ENCODE measurements at places on chromosomes 3 and 15.
A peak's percentile ranks its signal among the peaks of the same experiment; 100 is the strongest.

DNA sequence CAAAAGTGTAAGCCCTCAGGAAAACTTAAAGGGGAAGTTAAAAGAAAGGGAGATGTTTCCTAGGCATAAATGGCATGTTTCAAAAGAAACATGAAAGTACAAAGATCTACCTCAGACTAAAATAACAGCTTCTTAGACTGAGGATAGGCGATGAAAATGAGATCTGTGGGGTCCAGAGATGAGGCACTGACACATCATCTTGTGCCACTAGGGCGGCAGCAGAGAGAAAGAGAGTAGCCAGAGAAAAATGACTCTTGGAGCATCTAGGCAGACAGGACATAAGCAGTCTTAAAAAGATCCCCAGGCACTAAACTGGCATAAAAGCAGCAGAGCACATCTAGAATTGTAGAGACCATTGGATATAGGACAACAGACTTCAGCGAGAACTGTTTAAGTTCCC lies 42.5 kb upstream of the RFX7 start:
- DNase-seq, result peak; percentile 12

DNA sequence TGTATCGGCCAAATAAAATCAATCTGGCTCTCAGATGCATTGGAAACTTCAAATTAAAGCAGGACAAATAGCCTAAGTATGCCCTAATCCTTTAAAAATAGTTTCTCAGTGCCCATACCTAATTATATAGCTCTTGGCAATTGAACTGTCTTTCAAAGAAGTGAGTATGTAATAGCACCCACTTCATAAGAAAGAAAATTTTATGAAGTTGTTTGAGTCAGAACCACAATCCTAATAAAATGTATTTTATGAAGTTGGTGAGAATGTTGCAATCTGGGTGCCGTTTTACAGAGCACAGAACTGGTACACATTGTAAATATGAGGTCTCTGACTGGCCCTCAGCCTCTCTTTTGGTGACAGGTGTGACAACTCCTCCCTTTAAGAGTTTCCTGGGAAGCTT lies 45.4 kb downstream of the EPHB1 start:
- no peak for DNase-seq

GRCh38 chr15:100570735-100571313 lies 31.2 kb downstream of the LINS1 start:
- no peak for DNase-seq

GRCh38 chr3:197465197-197465995 lies 90.4 kb downstream of the BDH1 start:
- no peak for DNase-seq

- DNase-seq, result no peak
Measured at GRCh38 chr15:40267670-40268069, 15.2 kb downstream of the ANKRD63 start.

GRCh38 chr3:51340989-51341636 lies 44.0 kb upstream of the MANF start:
- no peak for DNase-seq

GRCh38 chr3:157499342-157499963 lies 3.8 kb downstream of the VEPH1 start:
- no peak for DNase-seq

GRCh38 chr3:128301186-128302023 lies 148.1 kb downstream of the EEFSEC start:
- no peak for DNase-seq

Data from activated CD4-positive, alpha-beta T cell treated with anti-CD3 and anti-CD28 coated beads, Interleukin-2, Interleukin-6, amounts not matched to agents 100 ng/mL and 50 ng/mL, durations not matched to agents 16 hours and 8 hours (primary cell).